ENCODE measurements at places on chromosomes 16 and 17. TPM values are rescaled to one million over a fixed set of nuclear protein-coding genes. Genes with fewer than 3 reads are reported as not detected.

DNA sequence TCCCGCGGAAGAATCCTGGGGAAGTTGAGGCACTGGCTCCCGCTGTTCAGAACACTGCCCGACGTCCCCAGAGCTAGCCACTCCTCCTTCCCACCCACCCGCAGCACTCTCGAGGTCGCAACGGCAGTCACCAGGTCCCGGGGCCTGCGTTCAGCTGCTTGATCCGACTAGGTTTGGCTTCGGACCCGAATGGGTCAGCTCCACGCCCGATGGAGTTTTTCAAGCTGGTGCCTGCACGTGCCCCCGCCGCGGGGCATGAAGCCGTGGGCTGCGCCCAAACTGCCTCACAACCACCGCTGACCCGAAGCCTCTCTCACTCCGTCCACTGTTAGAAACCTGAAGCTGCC, 12.4 kb upstream of the ODF4 start:
- H3K4me1 ChIP-seq = peaks cover 18% of the 10 kb centered on the region
- H3K27ac ChIP-seq = no peak overlapping the region

GRCh38 chr17:29099527-29099926, 56.6 kb downstream of the PIPOX start:
- H3K27me3 ChIP-seq = no peaks in the 10 kb centered on the region
- DNase-seq = no peak
- no peak overlapping the region for H3K4me3 ChIP-seq
- peaks cover 6% of the 10 kb centered on the region for H3K4me1 ChIP-seq
- no peak overlapping the region for H3K27ac ChIP-seq
- peaks cover 6% of the 10 kb centered on the region for H3K36me3 ChIP-seq

DNA sequence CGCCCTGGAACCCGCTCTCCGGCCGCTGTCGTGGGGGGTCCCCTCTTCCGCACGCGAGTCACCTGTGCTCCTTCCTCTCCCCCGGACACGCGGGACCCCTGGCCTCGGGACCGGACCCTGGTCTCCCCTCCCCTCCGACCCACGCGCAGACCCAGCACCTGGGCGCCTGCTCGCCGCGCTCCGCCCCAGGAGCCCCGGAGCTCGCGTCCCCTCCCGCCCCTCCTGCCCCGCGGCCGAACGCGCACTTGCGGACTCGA, 762 bp downstream of the RAB40B start:
- peaks cover 3% of the 10 kb centered on the region for H3K36me3 ChIP-seq
- H3K4me1 ChIP-seq = peaks cover 9% of the 10 kb centered on the region
- peaks cover 5% of the 10 kb centered on the region for H3K27me3 ChIP-seq

DNA sequence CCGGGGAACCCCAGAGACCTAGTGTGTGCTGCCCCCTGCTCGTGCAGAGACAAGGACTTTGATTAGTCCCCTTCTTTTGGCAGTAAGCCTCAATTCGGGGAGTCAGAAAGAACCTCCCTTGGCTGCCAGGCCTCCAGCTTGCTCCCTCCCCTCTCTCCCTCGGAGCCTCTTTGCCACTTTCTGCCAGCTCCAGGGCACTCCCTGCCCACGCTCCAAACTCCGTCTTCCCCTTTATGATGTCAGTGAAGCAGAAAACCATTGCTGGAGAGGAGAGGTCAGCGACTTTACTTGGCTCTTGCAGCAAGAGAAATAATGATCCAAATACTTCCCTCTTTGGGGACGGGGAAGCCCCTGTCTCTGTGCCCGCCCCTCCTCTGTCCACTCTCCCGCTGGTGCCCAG, 28.1 kb downstream of the TTYH2 start:
- no peak overlapping the region for H3K27ac ChIP-seq
- no peaks in the 10 kb centered on the region for H3K36me3 ChIP-seq
- H3K4me1 ChIP-seq = no peaks in the 10 kb centered on the region
- no peaks in the 10 kb centered on the region for H3K27me3 ChIP-seq
- no peak for DNase-seq

DNA sequence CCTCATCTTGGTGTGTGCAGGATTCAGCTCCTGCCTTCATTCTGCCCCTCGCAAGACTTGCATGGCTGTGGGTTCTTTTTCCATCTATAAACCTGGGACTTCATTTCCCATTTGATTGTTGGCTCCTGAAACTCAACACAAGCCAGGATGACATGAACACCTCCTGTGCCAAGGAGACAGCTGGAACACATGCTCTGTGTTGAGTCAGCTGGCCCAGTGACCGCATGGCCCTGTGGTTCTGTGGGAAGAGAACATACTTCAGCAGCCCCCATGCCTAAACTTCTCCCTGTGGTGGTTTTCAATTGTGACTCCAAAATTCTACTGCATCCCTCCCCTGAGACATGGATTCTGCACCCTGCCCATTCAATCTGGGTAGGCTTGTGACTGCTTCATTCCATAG, 57.9 kb upstream of the FOXF1 start:
- H3K4me1 ChIP-seq = peaks cover 12% of the 10 kb centered on the region
- H3K27me3 ChIP-seq = peaks cover 10% of the 10 kb centered on the region
- no peak overlapping the region for H3K4me3 ChIP-seq
- no peaks in the 10 kb centered on the region for H3K36me3 ChIP-seq

Gene NACA2
- total RNA-seq = not detected

GRCh38 chr17:62724398-62725146, 83.5 kb downstream of the MARCHF10 start:
- peaks cover 6% of the 10 kb centered on the region for H3K36me3 ChIP-seq
- H3K4me3 ChIP-seq = no peak overlapping the region
- peak overlapping the region; percentile 25 for H3K27ac ChIP-seq
- peaks cover 23% of the 10 kb centered on the region for H3K4me1 ChIP-seq
- DNase-seq = peak; percentile 93

- peaks cover 3% of the 10 kb centered on the region for H3K36me3 ChIP-seq
- no peaks in the 10 kb centered on the region for H3K4me1 ChIP-seq
- H3K27me3 ChIP-seq = no peaks in the 10 kb centered on the region
- H3K27ac ChIP-seq = no peak overlapping the region
- no peak for DNase-seq
- no peak overlapping the region for H3K4me3 ChIP-seq
Measured at GRCh38 chr16:85072947-85073346, 39.3 kb downstream of the CIBAR2 start.

DNA sequence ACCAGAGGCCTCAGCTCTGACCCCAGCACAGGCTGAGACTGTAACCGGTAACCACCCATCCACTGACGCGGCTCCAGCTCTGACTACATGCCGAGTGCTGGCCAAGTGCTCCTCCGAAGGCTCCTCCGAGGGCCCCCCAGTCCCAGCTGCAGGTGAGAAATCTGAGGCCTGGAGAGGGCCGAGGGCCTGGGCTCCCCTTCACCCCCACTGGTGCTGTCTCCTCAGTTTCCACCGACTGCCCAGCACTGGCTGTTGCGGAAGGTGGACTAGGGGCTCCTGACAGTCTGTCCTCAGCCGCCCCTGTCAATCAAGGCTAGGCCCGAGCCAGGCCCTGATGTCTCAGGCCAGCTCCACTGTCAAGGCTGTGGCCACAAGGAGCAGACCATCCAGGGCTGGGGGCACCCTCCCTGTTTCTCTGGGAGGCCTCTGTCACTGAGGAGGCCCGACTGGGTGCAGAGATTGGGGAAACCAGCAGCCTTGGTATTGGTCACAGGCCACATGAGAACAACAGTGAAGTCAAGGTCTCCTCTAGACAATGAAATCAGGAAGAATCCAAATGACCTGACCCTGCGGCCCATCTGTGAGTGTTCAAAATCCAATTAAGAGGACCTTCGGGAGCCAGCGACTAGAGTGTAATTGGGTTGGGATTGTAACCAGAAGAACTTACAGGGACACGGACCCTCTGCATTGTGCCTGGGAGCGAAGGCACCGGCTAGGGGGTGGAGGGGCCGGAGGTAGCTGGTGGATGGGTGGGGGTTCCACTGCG, 5.1 kb downstream of the TMEM235 start:
- no peak overlapping the region for H3K27ac ChIP-seq
- H3K27me3 ChIP-seq = peaks cover 10% of the 10 kb centered on the region
- DNase-seq = no peak
- H3K4me1 ChIP-seq = peaks cover 3% of the 10 kb centered on the region
- H3K4me3 ChIP-seq = no peak overlapping the region

DNA sequence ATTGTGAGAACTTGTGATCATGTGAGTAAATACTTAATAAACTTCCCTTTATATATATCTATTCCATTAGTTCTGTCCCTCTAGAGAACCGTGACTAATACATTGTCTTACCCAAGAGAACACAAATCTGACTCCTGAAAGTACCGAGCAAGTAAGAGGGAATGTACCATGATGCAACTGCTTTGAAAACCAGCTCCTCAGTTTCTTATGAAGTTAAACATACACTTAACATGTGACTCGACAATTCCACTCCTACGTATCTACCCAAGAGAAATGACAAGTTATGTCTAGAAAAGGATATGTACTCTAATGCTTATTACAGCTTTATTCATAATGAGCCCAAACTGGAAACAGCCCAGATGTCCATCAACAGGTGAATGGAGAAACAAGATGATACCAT, 8.8 kb upstream of the GJD3 start:
- no peaks in the 10 kb centered on the region for H3K27me3 ChIP-seq
- peaks cover 39% of the 10 kb centered on the region for H3K4me1 ChIP-seq
- no peaks in the 10 kb centered on the region for H3K36me3 ChIP-seq
- DNase-seq = no peak
- H3K27ac ChIP-seq = peak overlapping the region; percentile 64
- no peak overlapping the region for H3K4me3 ChIP-seq

DNA sequence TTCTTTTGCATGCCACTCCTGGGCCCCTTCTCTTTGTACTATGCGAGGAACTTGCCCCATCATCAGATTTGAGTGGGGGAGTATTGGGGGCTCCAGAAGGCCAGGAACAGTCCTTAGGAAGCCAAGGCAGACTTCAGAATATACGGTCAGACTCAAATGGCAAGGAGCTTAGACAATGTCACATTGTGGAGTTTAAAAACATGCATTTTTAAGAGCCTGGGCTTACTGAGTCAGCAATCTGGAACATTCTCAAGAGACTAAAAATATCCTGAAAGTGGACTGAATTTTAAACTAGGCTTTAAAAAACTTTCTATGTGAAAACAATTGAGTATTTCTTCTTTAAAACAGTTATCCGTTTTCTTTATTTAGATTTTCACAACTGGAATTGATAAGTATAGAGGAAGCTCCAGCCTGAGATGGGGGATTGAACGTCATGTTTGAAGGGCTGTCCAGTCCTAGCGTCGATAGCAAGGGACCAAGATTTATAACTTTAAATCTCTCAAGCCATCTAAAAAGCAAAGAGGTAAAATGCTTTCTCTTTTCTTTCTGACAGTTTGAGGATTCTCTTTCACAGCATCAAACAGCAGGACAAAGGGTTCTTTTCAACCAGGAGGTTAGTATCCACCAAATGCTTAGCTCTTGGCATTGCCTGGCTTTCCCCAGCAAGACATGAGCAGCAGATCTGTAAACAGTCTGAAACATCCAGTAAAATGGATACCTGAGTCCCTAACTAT, 45.8 kb upstream of the CDRT4 start:
- no peaks in the 10 kb centered on the region for H3K4me1 ChIP-seq
- H3K4me3 ChIP-seq = no peak overlapping the region
- no peaks in the 10 kb centered on the region for H3K27me3 ChIP-seq
- H3K27ac ChIP-seq = no peak overlapping the region
- peaks cover 3% of the 10 kb centered on the region for H3K36me3 ChIP-seq
- DNase-seq = no peak

DNA sequence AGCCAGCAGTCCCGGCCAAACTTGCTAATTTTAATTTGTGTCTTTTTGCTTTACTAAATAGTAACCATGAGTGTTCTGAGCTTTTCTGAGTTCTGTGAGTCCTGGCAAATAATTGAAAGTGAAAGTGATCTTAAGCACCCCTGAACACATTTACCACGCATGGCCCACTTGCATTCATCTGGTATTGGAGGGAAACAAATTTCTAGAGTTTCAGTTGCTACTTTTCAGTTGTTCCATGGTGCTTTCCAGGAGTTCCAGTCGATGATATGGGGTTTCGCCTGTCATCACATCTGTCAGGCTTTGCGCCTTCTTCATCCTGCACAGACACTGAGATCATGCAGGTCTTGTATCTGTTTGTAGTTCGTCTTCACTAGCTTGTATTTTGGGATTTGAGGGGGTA, 44.1 kb downstream of the CRLF3 start:
- H3K27ac ChIP-seq = peak overlapping the region; percentile 80
- H3K36me3 ChIP-seq = peaks cover 33% of the 10 kb centered on the region
- DNase-seq = peak; percentile 57

GRCh38 chr17:27663936-27664605, 33.1 kb downstream of the LGALS9 start:
- no peak overlapping the region for H3K4me3 ChIP-seq
- no peaks in the 10 kb centered on the region for H3K36me3 ChIP-seq
- no peak for DNase-seq
- H3K27me3 ChIP-seq = no peaks in the 10 kb centered on the region

- DNase-seq = no peak
- H3K27ac ChIP-seq = no peak overlapping the region
- H3K4me1 ChIP-seq = no peaks in the 10 kb centered on the region
- no peaks in the 10 kb centered on the region for H3K36me3 ChIP-seq
- no peak overlapping the region for H3K4me3 ChIP-seq
Measured at GRCh38 chr17:55452139-55452790, 30.6 kb upstream of the MMD start.

DNA sequence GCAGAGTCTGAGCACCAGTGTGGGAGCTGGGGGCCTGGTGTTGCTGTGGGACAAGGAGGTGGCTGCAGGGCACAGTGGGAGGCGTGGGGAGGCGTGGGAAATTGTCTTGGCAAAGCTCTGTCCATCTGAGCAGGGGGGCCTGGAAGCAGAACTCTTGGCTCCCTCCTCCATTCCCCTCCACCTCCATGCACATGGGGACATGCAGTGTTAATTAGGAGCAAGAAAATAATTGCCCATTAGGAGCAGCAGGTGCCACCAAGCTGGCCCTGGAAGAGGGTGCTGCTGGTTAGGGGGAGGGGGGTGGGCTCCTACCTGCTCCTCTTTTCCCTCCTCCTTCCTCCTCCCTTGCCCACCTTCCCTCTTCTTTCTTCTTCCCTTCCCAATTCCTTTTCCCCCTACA, 4.5 kb downstream of the TTYH2 start:
- H3K36me3 ChIP-seq = no peaks in the 10 kb centered on the region
- no peak overlapping the region for H3K27ac ChIP-seq
- no peak for DNase-seq
- H3K27me3 ChIP-seq = no peaks in the 10 kb centered on the region
- H3K4me1 ChIP-seq = peaks cover 23% of the 10 kb centered on the region

- H3K27ac ChIP-seq = no peak overlapping the region
- H3K4me1 ChIP-seq = no peaks in the 10 kb centered on the region
- H3K36me3 ChIP-seq = no peaks in the 10 kb centered on the region
- no peak for DNase-seq
- no peaks in the 10 kb centered on the region for H3K27me3 ChIP-seq
Measured at GRCh38 chr16:63976345-63976744, 1145.5 kb downstream of the CDH11 start.

Measured in activated naive CD4-positive, alpha-beta T cell treated with anti-CD3 and anti-CD28 coated beads for 36 hours (primary cell).